ENCODE measurements at places on chromosomes 2 and 18.
A peak's percentile ranks its signal among the peaks of the same experiment; 100 is the strongest.

- DNase-seq = no peak
Observed at GRCh38 chr2:74742471-74742870, 88.4 kb downstream of the SEMA4F start.

GRCh38 chr2:232541195-232541960, 1.9 kb downstream of the CHRNG start:
- no peak for DNase-seq

GRCh38 chr2:219530048-219530963, 13.3 kb downstream of the CHPF start:
- peak; percentile 81 for DNase-seq

GRCh38 chr2:121699421-121700333, 37.0 kb downstream of the NIFK start:
- DNase-seq = peak; percentile 86

DNA sequence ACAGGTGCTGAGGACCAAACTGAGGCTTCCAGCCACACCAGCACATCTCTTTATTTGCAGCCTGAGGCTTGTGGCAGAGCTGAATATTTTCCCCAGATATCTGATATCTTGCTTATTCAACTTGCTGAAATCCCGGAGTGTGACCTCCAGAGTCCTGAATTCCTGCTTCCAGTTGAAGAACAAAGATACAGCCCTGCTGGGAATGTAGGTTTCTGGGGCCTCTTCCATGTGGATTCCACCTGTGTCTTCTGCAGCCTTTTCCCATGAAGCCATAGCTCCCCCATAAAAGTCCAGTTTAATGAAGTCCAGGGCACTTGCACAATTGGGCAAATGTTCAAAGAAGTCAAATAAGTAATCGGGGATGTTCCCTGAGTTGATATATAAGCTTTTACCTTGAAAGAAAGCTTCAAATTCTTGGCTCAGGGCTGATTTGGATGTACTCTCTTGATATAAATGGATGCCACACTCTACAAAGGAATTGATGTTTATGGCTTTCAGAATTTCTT, 14.9 kb downstream of the NLRC4 start:
- DNase-seq = no peak

DNA sequence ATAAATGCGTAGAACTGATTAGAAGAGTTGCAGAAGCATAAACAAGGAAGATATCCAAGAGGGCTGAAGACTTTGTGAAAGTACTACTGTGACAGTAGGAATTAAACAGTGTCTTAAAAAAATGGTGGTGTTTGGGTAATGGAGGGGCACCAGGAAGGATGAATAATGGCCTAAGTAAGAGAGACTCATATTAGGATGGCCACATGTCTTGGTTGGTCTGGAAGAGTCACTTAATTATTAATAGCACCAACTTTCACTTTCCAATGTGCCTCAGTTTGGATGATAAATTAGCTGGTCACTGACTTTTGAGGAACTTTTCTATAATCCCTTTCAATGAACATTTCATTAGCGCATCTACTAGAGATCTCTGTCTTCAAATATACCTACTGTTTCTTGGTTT, 372.2 kb downstream of the NYAP2 start:
- no peak for DNase-seq

All from EL (cell line).